Brain pericyte (primary cell): ENCODE measurements at places on chromosomes 2 and 18.

DNA sequence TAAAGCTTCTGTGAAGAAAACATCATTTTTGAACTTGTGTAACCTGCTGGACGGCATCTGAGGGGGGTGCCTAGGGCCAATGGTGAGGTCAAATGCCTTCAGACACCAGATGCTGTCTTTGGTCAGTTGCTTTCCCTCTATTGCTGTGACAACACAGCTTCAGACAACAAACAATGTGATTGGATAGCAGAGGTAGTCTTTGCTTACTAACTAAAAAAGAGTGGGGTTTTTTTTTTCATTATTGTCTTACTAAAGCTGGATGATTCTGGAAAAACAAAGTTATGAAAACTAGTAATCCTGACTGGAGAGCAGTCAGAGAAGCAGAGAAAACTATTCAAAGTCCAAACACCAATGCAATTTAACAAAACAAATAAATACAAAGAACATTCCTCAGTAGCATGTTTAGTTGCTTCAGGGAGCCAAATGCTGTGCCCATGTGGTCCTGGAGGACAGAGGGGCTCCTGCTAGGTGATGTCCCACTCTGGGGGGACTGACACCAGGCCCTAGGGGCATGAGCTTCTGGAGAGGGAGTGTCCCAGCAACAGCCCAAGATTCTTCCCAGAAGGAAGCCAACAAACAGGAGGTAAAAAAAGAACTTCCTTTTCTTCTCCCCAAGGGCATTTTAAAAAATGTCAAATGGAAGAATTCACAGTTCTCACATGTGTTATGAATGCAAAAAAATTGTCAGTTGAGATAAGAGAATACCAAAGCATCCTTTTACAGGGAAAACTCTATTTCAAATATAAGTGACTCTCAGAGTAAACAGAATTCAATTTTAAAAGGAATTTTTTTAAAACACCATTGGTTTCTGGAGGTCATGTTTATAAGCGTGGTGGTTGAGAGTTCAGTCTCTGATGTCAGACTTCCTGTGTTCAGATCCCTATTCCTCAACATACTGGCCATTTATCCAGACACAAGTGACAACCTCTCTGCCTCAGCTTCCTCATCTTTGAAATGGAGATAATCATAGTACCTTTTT lies 181.1 kb upstream of the PGAP1 start:
- DNase-seq = peak; percentile 92

DNA sequence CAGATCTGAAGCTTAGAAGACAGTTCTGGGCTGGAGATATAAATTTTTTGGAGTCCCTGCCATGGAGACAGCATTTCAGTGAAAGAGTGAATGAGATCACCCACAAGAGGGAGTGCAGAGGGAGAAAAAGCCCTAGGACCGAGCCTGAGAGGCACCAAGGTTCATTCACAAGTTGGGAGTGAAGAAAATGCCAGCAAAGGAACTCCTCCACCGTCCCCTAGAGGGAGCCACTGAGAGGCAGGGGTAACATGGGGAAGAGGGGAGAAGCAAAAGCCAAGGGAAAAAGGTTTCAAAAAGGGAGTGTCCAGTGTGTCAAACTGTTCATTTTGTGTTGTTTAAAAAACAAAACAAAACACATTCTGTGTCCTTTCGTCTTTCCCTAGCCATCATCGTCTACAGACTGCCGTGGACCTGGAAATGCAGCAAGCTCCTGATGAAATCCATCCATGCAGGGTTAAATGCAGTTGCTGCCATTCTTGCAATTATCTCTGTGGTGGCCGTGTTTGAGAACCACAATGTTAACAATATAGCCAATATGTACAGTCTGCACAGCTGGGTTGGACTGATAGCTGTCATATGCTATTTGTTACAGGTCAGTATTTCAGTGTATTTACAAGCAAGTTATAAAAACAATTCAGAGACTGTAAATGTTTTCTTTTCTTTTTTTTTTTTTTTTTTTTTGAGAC lies 19.1 kb downstream of the CYBRD1 start:
- DNase-seq = no peak

GRCh38 chr2:74048843-74049519 lies 64.3 kb downstream of the TET3 start:
- DNase-seq = no peak

- no peak for DNase-seq
Measured at GRCh38 chr2:26567534-26567933, 73.6 kb downstream of the CIB4 start.

GRCh38 chr2:152348388-152348787 lies 13.4 kb downstream of the FMNL2 start:
- DNase-seq = no peak

DNA sequence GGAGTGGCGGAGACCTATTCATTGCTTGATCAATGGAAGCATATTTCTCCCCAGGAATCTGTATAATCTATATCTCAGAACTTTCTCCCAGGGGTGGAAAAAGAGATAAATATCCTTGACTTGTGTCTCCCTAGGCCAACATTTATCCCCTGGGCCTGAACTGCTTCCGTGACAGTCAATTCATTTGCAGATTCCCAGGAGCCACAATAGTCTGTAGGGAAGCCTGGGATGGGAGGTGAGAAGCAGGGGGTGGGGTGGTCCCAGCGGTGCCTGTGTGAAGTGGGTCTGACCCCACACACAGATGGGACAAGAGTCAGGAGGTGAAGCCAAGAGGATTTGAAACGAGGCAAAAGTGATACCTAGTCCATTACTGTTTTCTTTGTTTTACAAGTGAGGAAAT lies 166.8 kb downstream of the DPP10 start:
- no peak for DNase-seq

GRCh38 chr2:187581125-187581896 lies 27.1 kb upstream of the TFPI start:
- DNase-seq = peak; percentile 24

DNA sequence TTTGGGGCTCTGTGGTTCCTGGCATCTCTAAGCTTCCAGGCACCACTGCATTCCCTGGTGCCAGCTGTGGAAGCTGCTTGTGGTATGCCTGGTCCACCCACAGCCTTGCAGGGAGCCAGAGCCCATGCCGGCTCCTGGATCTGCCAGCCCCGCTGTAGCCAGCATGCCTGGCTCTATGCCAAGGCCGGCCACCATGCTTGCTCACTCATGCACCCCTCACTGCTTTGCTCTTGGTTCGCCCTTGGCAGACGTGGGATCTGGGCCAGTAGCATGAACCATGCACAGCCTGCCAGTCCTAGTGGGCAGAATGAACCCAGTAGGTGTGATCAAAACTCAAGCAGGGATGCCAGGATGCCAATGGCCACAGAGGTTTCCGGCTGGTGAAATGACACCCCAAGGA lies 634.2 kb upstream of the TMEFF2 start:
- DNase-seq = no peak

DNA sequence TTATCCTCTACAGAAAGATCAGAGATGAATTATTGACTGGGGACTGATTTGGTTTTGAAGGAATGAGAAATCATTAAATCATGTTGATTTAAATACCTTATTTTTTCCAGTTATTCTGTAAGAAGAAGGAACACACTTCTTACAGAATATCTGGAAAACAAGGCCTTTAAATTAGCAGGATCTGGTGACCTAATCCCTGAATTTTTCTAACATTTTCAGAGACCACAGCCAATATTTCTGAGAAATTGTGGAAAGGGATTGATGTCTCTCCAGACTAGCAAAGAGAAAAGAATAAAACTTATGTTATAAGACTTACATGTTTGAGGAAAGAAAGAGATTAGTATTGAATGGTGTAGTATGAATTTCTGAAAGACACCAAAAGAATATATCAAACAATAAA lies 104.0 kb downstream of the KCNE4 start:
- no peak for DNase-seq

- no peak for DNase-seq
Measured at GRCh38 chr18:78293940-78294541, 685.6 kb upstream of the SALL3 start.

- DNase-seq = no peak
Measured at GRCh38 chr2:38523728-38524437, 78.8 kb downstream of the HNRNPLL start.

DNA sequence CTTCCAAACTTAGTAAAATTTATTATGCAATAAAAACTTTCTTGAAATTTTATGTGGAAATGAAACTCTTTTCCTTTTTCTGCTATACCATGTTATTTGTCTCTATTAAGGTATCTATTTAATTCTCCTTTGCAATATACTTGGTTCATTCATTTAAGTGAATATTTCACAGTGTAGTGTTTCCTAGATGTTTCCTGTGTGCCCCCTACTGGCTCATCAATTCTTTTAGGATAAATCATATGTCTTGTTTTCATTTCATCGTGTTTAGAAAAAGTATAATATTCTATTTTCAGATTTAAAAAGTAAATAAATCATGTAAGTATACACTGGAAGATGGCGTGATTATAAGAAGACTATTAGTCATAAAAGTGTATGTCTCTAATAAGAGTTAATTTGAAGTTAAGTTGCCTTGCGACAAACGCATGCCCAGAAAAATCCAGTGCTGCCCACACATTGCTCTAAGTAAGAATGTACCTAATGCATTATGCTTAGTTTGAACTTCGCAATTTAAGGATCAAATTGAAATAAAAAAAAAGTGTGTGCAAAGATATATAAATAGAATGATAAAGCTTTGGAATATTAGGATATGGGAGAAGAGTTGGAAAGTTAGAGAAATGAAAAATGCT lies 525.4 kb downstream of the KCNJ3 start:
- no peak for DNase-seq
